Activated naive CD4-positive, alpha-beta T cell treated with anti-CD3 and anti-CD28 coated beads for 36 hours (primary cell): ENCODE measurements at places on chromosomes 11 and 22.

- no peak for DNase-seq
These were observed 19.9 kb downstream of the TRIOBP start for GRCh38 chr22:37716708-37717107.

GRCh38 chr22:21982338-21982965 is at the start of gene TOP3B:
Gene TOP3B (minus strand): TSS chr22:21982787. CDS start chr22:21975709, 7,078 bp downstream.
- peak; percentile 90 for DNase-seq

GRCh38 chr11:2732940-2733628 is 33.3 kb upstream of the KCNQ1OT1 start:
- no peak for DNase-seq

- no peak for DNase-seq
These were observed 15.4 kb downstream of the CCDC34 start for GRCh38 chr11:27347359-27348339.

DNA sequence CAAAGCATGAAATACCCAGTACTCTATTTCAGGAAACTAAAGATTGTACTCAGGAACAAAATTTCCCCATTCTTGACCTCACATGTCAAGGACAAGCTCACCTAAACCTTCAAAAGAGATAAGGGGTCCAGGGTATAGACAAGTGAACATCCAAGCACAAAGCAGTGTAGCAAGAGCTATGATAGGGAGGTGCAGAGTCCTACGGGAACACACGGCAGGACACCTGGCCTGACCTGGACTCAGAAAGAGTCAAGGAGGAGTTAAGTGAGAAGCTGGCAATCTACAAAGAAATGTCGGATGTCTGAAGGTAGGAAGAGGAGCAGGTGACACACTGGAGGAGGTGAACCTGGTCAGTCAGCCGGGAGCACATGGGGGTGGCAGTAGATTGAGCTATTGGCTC is 67.1 kb upstream of the LDLRAD3 start:
- no peak for DNase-seq

DNA sequence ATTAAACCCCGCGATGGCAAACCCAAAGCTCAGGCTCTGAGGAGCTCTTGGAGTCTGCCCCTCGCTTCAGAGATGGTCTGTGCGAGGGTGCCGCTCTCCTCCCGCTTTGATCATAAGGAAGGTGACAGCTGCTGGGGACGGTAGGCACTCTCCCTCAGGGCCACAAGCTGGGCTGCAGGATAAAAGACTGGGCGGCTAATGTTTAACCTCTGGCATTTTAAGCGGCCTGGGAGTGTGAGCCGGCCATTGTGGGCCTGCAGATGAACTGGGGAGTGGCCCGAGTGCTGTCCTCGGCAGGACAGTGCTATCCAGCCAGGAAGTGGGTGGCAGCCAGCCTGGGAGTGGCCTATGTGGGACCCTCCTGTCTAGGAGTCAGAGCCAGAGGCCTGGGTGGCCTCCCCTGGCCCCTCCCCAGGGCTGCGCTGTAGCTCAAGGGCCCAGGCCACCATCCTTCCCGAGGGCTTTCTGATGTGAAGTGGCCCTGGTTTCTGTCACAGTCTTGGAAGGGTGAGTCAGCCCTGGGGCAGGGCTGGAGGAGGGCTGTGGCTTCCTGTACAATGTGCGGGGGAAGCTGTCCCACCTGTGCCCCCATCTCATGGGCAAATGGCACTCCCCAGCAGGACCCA is 58.7 kb upstream of the PRODH start:
- DNase-seq: no peak

DNA sequence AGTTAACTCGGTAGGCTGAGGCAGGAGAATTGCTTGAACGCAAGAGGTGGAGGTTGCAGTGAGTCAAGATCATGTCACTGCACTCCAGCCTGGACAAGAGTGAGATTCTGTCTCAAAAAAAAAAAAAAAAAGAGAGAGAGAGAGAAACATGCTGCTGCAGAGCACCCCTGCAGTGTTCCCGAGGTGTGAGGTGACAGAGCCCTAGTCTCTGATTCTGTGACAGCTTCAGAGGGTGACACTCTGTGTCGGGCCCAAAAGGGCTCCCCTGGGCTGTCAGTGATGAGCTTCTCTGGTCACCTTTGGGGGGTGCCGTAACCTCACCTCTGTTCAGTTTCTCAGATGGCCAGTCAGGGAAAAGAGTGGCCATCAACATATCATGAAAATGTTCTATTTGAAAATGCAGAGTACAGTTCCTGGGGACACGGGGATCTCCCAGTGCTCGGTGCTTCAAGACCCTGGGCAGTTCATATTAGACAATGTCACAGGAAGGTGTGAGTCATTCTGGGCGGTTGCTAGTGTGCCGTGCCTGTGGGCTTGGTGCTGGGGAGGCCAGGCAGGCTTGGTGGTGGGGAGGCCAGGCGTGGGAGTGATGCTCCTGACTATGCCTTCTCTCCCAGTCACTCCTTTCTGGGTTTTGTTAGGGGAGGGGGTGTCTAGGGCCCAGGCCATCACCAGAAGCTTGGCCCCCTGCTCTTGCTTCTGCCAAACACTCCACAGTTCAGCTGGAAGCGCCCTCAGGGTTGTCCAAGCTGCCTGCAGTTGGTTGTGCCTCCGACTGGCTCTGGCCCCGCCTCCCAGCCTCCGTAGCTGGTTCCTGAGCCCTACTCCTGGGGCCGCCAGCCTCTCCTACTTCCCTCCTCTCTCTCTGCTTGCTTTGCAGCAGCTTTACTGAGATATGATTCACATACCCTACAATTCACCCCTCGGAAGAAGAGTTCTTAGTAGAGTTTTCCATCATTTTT is 52.5 kb upstream of the CLDN5 start:
- peak; percentile 84 for DNase-seq

DNA sequence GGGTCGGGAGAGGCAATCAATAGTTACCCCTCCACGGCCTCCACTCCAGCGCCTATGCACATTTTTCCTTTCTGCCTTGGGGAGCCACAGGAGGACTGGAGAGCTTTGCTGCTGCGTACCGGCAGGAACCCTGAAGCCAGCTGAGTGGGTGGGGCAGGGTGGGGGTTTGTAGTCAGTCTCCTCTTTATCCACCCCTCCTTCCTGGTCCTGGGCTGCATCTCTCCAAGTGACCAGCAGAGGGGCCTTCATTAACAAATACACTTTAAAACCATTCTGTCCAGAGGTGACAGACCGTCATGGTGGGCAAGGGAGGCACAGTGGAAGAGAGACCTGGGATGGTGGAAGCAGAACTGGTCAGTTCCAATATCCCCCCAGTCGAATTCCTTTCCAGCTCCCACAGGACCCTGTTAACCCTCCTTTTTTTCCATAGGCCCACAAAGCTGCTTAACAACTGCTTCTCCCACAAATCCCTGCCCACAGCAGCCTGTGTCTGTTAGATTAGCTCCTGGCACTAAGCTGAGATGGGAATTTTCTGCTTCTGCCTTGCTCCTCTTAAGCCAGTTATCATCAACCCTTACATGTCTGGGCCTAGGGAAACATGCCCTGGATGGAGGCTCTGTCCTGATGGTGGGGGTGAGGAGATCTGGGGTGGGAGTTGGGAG is 3.9 kb upstream of the ABCG4 start:
- peak; percentile 43 for DNase-seq

- DNase-seq: peak; percentile 9
These were observed 87.1 kb upstream of the RAG2 start for GRCh38 chr11:36684840-36685801.

- DNase-seq: no peak
These were observed 713.4 kb downstream of the OPCML start for GRCh38 chr11:132818951-132819350.

GRCh38 chr11:72690166-72690565 is 15.9 kb upstream of the PDE2A start:
- DNase-seq: no peak

GRCh38 chr11:34809191-34810106 is 106.7 kb downstream of the APIP start:
- no peak for DNase-seq

GRCh38 chr11:104772806-104773241 is 125.4 kb downstream of the CASP12 start:
- DNase-seq: peak; percentile 20

DNA sequence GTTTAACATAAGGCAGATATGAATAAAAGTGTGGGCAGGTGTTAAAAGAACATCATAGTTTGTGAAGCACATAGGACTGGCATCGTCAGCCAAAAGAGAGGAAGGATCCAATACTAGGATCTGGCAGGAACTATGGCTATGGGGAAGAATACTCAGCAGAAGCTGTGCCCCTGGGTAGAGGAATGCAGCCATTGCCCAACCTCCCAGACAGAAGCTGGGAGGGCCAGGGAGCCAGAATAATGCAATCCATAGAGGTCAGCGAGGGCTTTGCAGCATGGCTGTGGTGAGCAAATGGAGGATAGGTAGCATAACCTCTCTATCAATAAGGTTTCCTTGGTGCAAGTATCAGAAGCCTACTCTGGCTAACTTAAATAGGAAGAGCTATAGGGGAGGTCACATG is 11.7 kb upstream of the CSTF3 start:
- DNase-seq: no peak

DNA sequence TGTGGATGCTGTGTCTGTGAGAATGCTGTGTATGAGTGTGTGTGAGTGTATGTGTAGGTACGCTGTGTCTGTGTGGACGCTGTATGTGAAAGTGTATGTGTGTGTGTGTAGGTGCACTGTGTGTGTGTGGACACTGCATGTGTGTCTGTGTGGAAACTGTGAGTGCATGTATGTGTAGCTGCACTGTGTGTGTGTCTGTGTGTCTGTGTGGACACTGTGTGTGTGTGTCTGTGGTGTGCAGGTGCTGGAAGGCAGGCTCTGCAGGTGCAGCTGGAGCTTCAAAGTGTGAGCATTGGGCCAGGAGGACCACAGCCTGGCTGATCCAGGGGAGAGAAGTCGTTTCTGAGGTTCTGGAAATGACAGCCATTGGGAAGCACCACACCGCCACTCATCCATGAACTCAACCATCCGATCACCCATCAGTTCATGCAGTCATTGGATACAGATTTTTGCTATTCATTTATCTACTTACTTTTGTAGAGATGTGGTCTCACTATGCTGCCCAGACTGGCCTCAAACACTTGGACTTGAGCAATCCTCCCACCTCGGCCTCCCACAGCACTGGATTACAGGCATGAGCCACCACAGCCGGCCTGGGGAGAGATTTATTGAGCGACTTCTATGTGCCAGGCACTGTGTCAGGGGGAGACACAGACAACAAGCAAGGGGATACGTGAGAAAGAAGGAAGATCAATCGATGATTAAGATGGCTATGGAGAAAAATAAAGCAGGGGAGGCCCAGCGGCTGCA is 9.6 kb downstream of the TRPM5 start:
- DNase-seq: no peak

- DNase-seq: no peak
These were observed 825 bp downstream of the ARHGAP20 start for GRCh38 chr11:110711448-110711775.

- DNase-seq: peak; percentile 34
These were observed 442 bp downstream of the COPB1 start for GRCh38 chr11:14499178-14499559.

GRCh38 chr22:48900626-48901025 is 927.0 kb downstream of the BRD1 start:
- DNase-seq: no peak

DNA sequence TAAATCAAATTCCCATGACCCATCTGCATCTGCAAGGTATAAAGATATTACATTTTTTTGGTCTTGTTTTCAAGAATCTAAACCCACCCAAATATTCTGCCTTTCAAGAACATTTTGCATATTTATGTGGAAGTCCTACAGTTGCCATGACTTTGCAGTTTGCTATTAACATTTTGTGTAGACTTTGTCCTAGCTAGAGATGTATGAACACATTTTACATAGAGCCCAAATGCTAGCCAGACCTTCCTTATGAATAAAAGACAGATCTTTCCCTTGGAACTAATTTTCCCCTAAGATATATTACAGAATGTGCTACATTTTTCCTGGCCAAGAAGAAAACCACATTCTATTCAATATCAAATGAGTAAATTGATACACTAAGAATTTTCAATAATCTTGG is 772.5 kb downstream of the KCNA4 start:
- no peak for DNase-seq

DNA sequence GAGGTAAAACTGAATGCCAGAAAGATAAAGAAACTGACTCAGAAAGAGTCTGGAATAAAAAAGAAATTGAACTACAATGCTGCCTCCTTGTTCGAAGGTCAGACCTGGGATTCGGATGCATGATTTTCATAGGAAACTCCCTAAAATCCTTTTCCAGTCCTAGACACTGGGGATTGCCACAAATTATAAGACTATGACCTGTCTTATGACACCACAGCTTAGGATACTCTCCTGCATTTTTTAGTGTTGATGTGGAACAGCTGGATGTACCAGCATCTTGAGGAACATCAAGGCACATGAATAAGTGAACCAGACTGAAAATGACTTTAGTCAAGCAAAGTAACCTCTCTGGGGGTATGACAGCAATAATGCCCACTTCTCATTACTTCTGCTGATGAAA is 9.0 kb downstream of the KIRREL3 start:
- no peak for DNase-seq

GRCh38 chr11:126186708-126187529 is 24.5 kb downstream of the RPUSD4 start:
- no peak for DNase-seq

DNA sequence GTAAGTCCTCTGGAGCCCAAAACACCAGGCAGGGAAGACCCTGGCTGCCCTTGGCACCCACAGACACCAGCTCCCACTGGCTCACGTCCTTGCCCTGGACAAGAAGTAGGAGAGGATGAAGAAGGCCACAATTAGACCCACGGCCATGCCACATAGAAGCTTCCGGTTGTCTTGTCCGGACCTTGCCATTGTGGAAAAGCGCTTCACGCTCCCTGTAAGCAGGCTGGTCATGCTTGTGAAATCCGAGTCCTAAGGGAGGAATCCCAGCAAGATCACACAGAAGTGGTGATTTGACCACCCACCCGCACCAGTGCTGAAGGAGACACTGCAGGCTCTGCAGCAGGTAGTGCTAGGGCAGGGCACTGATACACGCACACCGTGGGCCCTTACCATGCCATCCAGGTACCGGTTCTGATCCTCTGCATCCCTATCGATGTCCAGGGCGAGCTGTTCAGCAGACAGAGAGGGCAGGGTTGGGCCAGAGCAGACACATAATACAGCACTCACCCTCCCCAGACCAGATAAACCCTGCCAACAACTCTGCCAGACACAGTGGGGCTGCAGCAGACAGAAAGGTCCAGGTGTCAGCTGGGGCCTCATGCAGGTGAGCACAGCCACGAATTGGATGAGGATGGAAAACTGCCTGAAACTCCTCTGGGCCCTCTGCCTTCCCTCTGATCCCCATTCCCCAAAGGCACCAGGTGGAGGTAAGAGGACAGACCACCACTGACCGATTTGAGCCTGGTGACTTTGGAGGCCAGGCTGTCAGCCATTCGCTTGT is 1.8 kb downstream of the BET1L start:
- DNase-seq: no peak

GRCh38 chr11:68121067-68121899 is at the start of gene CHKA:
Gene CHKA (minus strand): TSS chr11:68121388. CDS start chr11:68121177, 211 bp downstream.
- DNase-seq: peak; percentile 87
